ENCODE measurements at places on chromosomes 2 and 18.

DNA sequence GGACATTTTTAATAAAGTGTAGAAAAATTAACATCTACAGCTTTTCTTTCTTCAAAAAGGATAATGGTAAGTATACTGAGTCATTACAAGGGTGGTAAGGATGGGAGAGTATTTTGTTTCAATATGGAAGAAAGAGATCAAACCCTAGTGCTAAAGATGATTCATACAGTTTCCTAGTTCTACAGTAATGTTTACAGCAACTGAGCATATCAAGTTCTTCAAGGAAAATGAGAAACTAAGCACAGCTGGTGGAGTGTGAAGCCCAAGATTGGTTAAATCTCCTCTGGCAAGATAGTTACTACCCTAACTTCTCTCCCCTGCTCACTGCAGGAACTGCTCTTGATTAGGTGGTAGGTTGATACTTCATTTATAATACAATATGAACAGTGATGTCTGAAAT is 467.5 kb downstream of the XIRP2 start:
- DNase-seq, result no peak

DNA sequence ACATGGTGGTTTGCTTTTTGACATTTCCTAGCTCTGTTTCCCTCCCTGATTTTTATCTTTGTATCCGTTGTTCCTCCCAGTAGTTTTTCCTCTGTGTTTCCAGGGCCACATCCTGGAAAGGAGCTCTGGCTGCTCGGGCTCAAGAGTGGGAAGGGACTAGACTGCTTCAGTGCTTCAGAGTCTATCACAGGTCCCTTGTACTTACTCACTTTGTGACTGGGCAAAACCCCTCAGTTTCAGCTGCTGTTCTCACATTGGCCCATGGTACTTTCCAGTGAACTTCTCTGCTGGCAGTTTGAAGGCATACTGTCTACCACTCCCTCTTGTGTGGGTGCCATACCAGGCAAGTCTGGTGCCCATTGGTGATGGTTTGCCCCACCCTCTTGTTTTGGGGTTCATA is 7.5 kb upstream of the STAMBP start:
- DNase-seq, result peak; percentile 16

GRCh38 chr2:217166241-217166850 is 306.5 kb upstream of the TNP1 start:
- DNase-seq, result no peak

DNA sequence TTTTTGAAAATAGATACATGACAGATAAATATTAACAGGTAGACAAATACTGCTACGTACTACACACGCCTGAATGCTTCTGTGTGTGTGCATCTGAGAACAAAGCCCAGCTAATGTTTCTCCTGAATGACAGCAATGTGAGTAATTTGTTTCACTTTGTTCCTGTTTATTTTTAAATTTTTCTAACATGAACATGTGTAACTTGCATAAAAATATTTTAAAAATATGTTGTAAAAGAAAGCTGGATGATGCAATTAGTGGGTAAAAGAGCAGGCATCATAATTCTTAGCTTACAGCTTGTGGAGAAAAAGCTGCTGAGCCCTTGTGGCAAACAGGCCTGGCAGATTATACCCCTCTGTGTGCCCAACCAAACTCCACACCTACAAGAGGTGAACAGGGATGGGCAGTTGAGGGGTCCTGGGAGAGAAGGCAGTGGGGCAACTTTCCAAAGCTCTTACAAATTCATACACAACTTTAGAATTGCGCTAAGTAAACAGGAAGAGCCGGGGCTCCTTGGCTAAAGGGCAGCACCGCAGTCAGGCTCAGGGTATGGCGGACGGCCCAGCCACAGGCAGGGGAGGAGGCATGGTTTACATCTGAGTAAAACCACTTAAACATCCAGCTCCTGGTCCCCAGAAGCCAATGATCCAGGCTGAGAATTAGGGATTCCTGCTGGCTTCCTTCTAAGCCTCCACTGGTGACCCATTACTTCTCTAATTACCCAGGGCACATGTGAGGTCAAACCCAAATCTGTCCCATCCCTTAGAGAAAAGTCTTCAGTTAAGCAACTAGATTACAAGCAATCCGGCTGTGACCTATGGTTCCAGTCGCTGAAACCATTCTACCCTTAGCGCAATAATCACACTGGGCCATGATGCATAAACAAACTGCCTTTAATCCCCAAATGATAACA is 14.0 kb downstream of the PXDN start:
- no peak for DNase-seq

DNA sequence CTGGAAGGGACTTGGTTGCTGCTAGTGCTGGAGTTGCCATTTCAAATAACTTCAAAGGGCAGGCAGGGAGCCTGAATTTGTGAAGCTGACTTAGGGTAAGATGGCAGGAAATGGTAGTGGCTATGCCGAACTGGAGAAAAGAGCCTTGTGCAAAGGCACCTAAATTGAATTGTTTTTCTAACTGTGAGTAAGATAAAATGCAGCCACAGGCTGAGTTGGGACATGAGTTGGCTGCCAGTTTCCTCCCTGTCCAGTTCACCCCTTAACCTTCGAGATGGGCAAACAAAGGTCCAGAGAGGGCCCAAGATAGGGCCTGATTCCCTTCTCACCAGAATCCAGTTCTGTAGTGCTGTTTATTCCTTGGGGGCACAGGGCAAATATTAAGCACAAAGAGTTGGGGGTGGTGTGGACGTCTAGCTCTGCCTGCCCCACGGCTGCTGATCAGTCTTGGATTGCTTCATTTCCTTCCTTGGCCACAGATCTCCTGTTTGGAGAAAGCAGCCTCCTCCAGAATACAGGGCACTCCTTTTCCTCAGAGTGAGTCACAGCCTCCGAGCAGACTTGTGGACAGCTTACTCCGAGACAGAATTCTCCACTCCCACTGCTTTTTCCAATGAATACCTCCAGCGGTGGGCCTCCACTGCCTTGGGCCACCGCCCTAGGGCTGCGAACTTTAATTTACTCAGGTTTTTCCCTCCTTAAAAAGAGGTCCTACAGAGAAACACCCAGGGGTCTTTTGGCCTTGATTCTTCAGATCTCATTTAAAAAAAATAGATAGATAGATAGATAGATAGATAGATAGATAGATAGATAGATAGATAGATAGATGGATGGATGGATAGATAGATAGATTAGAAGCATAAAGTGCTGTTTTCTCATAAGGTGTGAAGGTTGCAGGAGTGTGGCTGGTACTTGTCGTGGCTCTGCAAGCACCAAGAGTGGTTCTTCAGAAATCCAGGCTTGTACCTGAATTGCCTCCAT is 18.4 kb upstream of the SLC20A1 start:
- no peak for DNase-seq

DNA sequence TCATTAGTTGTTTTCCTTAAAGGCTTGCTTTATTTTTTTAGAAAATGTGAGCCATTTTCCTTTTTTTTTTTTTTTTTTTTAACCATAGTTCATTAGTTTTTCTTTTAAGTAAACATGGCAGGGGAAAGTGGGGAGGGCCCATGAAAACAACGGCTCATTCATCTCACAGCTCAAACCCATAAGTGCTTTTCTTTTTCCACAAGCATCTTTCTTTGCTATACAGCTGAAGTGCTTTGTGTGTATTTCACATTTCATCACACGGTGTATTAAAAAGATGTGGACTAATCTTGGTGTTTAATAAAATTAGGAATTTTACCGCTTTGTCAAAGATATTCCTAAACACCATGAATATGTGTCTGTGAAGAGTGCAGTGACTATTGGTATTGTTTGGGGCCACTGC is 41.6 kb downstream of the RHBDD1 start:
- no peak for DNase-seq

DNA sequence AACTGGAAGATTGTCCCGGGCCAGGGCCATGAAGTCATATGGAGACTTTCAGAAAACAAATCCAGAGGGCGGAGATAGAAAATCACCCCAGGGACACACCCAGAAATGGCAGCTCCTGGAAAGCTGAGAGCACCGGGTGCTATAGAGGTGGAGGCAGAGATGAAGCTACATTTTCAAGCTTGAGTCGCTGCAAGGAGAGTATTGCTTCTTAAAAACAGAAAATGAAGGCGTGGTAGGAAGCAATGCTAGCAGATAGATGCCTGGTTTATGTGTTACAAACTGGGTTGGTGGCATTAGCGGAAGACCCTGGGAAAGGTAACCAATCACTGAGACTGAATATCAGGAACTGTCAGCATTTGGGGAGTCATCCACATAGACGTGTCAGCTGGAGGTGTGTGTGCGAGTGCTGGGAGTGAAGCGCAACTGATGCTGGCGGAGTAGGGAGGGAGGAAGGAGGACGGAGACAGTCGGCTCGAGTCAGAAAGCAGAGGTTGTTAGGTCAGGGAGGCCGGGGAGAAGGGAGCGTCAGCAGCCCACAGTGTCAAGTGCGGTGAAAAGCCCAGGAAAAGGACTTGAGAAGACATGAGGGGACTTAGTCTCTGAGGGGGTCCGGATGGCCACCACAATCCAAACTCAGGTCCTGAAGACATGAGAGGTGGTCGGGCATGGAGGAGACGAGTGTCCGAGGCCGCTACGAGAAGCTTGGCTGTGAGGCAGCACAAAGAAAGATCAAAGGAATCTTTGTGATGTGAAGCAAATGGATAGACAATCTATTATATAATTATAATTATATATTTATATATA is 45.4 kb downstream of the C18orf63 start:
- no peak for DNase-seq

DNA sequence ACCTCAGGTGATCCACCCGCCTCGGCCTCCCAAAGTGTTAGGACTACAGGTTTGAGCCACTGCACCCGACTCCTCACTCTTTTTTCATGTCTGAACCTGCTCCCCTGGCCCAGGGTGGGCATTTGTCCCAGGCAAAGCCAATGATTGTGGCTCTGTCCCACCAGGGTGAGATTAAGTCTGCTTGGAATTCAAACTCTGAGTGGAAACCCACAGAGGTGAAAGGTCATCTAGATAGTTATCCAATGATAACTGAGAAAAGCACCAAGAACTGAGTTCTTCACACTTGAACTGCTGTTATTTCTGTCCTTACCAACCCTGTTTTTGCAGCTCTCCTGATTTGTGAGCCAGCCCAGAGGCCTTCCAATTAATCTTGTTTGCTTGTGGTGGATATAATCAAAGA is 62.4 kb upstream of the ACVR1 start:
- DNase-seq, result no peak

- DNase-seq, result no peak
Observed at GRCh38 chr2:217353591-217353990, 493.7 kb upstream of the TNP1 start.
